HS-27A (cell line): ENCODE measurements at places on chromosomes 5 and 9.
A peak's percentile ranks its signal among the peaks of the same experiment; 100 is the strongest.

- DNase-seq, result no peak
Measured at GRCh38 chr5:95358848-95359247, 32.3 kb upstream of the FAM81B start.

GRCh38 chr5:57495285-57496086 lies 12.9 kb upstream of the ACTBL2 start:
- no peak for DNase-seq

DNA sequence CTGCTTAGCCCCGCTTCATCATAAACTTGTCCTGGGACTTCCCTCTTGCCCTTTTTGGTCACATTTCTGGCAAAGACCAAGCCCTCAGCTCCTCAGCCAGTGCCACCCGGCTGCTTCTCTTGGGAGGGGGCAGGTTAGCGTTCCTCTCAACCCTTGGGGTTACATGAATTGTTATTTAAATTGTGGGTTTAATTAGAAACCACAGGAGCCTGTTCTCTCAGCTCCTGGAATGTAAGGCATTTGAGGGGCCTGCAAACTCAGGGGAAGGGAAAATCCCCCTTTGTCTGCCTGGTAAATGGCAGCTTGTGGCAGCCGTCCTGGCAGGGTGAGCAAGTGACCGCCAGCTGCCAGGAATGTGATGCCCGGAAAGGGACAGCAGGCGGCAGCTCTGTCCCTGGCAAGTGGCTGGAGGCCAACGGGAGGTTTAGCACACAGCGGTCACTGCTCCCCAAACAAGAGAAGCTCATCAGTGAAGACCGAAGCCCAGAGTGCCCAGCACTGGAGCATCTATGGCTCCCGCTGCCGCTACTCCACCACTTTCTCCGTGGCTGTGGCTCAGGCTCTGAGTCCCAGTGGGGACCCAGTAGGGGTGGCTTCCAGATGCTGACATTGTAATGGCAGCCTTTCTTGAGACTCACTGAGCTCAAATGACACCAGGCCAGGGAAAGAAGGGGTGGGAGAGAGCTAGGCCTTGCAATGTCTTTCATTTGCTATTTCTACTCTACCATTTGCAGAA lies 51.7 kb downstream of the SHB start:
- DNase-seq, result no peak

GRCh38 chr5:120368923-120369715 lies 95.0 kb upstream of the PRR16 start:
- no peak for DNase-seq

DNA sequence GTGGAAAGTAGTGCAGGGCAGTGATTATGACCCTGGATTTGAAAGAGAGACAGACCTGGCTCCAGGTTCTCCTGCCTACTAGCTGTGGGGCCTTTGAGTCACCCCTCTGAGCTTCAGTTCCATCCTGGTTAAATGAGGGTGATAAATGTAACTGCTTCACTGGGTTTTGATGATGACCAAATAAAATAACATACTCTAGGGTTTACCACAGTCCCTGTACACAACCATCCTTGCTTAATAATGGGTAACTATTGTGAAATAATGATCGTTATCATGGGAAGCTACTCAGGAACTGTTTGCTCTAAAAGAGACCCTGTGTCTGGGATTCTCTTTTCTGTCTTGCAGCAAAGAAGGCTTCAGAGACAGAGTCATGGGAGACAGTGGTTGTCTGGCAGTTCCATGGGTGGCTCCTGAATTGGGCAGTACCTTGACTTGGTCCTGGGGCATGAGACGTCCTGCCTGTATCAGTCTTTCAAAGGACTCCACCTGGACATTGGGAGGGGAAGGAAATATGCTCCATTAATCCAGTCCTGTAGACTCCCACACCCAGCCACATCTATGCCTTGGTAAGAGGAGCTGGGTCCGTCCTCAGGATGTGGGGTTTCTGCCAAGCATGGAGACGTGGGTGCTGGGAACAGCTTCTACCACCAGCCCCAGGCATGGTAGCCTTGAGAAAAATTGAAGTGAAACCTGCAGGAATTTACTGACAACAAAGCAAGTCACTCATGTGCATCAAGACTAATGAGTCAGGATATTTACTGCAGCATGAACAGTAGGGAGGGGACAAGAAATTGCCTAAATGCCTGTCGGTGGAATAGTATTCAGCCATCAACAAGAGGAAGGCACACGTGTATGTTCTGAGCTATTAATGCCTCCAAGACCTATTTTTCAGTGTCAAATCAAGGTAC lies 23.4 kb downstream of the AKNA start:
- no peak for DNase-seq

- DNase-seq, result no peak
Measured at GRCh38 chr9:133347515-133347984, 381 bp downstream of the MED22 start.

DNA sequence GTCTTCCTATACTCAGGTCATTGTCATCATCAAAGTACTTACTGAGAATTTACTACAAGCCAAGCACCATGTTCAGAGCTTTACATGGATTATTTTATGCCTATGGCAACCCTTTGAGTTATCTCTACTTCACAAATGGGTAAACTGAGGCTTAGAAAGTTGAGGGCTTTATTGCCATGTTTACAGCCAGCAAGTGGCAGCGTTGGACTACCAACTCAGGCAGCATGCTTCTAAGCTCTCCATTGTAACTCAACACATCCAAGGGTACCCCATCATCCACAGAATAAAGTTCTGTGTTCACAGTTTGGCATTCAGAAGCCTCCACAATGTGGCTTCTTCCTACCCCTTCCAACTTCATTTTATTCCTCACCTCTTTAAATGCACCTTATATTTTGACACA lies 422.6 kb upstream of the GRIA1 start:
- no peak for DNase-seq

- no peak for DNase-seq
Measured at GRCh38 chr5:139962445-139962844, 80.7 kb downstream of the NRG2 start.

DNA sequence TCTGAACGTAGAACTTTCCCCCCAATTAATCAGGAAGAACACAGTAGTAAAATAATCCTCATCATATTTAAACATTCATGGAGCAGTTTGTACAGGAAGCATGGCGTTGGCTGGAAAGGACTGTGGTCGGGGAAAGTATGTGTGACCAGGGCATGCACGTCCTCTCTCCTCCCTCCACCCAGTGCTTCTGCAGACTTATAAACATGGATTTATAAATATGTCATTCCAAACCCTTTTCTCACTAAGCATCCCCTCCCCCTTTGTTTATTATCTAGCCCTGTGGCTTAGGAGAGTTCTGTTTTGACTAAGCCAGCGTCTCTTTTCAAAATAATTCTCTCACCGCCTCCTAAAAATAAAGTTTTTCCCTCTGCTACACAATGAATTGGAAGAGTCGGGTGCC lies 70.4 kb upstream of the DAP start:
- peak; percentile 71 for DNase-seq

DNA sequence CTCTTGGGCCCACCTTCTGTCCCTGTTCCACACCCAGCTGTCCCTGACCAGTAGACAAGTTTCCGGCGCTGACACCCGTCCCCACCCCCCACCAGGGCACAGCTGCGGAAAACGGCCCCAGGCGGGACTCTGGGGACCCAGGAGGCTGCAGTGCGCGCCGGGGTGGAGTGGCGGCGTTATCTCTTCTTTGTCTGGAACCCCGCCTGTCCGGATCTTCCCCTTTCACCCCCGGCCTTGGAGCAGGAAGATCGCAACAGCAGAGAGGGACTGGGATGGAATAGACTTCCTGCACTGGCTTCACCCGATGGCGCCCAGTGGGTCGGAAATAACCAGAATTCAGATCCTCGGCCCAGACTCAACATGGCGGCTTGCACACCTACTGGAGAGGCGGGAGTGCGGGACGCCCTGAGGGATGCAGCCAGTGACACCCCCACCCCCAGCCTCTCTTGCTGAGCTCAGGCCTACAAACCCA lies 4.7 kb downstream of the PAX5 start:
- DNase-seq, result no peak

DNA sequence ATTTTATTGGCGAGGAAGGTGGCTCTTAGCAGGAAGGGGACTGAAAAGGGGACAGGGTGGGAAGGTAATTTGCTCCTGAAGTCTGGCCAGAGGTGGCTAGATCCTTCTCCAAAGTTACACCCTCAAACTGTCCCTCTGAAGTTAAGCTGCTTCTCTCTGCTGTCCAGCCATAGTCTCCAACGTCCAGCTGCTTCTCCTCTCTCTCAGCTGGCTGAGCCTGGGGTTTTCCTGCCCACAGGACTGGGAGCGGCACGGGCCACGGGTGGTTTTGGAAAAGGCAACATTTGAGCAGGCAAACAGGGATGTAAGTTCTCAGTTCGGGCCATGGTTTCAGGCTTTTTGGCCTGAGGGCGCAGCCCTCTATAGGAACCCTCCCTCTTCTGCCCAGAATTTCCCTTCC lies 128.3 kb downstream of the YIPF5 start:
- DNase-seq, result no peak

- no peak for DNase-seq
Measured at GRCh38 chr9:91130796-91131318, 230.9 kb downstream of the AUH start.

- DNase-seq, result no peak
Measured at GRCh38 chr9:78575081-78575480, 278.2 kb downstream of the PSAT1 start.

- DNase-seq, result no peak
Measured at GRCh38 chr9:71637375-71637774, 130.9 kb downstream of the CEMIP2 start.
